ENCODE measurements at places on chromosomes 13 and 19.

- no peak for DNase-seq
Measured at GRCh38 chr19:56161534-56161933, 14.3 kb upstream of the GALP start.

- DNase-seq, result no peak
Measured at GRCh38 chr19:38534574-38534973, 83.2 kb downstream of the MAP4K1 start.

DNA sequence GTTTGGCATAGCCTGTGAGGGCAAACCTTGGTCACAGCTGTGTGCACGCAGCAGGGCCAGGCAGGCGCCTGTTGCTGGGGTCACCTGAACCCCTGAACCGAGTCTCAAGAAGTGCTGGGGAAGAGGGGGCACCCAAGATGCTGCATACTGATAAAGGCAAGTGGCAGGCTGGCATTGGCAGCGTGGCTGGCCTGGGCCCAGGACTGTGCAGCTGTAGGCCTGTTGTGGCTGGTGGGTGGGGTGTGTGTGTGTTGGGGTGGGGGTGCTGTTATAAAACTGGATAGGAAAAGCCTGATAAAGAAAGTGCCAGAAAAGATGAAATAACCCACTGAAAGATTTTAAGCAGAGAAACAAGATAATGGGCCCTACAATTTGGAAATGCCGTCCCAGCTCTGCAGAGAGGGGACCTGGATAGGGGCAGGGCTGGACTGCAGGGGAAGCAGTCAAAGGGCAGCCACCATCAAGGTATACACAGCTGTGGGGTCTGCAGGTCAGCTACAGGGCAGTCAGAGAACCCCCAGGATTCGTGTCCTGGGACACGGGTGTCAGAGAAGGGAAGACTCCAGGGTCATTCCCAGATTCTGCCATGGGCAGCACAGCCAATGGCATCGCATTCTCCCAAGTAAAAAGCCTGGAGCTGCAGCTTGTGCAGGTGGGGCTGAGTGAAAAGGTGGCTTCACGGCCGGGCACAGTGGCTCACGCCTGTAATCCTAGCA, 33.2 kb downstream of the CILP2 start:
- peak; percentile 75 for DNase-seq

DNA sequence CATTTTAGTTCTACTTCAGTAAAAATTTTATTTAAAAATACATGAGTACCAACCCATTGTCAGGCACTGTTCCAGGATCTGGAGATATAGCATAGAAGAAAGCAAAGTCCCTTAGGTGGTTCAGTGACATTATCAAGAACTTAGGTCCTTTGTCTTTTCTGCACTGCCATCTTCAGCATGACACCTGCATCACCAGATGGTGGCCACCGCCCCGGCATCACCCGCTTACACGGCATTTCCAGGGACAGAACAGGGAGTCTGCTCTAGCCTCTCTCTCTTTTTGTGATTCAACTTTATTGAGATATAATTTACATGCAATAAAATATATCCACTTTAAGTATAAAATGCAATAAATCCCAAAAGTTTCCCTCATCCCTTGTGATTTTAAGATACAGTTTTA, 23.5 kb downstream of the DYRK1B start:
- no peak for DNase-seq

GRCh38 chr13:41939398-41939797, 21.5 kb downstream of the VWA8 start:
- no peak for DNase-seq

DNA sequence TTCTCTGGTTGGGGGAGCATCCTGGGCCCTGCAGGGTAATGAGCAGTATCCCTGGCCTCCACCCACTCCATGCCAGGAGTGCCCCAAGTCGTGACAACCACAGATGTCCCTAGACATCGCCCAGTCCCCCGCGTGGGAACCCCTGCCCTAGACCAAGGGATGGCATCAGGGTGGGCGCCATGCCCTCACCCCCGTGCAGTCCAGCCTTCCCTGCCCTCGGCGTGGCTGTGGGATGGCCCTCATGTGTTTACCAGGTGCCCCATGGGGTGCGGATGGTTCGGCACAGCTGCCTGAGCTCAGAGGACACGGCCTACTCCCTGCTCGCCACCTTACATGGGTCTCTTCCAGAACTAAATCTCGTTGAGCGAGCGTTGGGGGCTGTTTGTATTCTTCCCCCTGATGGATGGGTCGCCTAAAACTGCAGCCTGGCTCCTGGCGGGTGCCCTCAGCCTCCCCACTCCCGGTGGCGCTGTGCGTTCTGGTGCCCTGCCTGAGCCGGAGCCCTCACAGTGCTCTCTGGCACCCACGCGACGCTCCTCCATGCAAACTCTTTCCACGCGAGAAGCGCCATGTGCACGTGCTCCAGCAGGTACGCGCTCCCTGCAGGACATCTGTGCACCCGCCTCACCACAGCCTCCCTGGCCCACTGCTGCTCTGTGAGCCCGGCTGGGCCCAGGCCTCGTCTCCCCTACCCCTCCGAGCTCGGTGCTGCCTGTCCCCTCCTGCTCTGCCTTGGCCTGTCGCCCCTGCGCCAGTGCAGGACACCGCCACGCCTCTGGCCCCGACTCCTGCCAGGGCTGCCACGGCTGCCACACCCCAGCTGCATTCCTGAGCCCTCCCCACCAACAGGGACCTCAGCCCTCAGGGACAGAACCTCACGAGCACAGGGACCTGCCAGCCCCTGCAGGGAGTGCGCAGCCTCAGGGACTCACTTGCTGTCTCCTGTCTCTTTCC, 145.0 kb downstream of the KDM4B start:
- DNase-seq, result no peak

- no peak for DNase-seq
Measured at GRCh38 chr19:4103080-4103433, 20.9 kb downstream of the MAP2K2 start.

- peak; percentile 72 for DNase-seq
Measured at GRCh38 chr19:44943801-44944249, 1.8 kb downstream of the APOC4 start.

- no peak for DNase-seq
Measured at GRCh38 chr19:38893341-38893771, 6.1 kb downstream of the SIRT2 start.

GRCh38 chr13:93377196-93377595, 150.6 kb downstream of the GPC6 start:
- no peak for DNase-seq

GRCh38 chr13:31038834-31039552, 106.5 kb downstream of the TEX26 start:
- no peak for DNase-seq

- no peak for DNase-seq
Measured at GRCh38 chr19:2271234-2272103, 10.5 kb downstream of the PEAK3 start.

- DNase-seq, result no peak
Measured at GRCh38 chr13:91721413-91721812, 323.0 kb downstream of the GPC5 start.

DNA sequence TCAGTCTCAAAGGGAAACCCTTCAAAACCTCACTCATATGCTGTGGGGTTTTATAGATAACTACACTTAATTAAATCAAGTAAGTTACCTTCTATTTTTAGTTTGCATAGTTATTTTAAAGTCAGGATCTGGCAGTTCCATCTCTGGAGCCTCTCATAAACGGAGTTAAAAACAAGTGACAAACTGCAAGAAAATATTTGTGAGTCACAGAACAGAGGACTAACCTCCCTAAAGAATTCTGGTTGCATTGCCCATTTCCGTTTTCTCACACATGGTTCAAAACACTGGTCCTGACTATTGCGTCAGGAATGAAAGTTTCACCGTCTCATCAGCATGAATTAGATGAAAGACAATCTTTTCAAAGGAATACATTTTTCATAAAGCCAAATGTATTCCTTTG, 10.6 kb downstream of the RXFP2 start:
- DNase-seq, result no peak

GRCh38 chr13:34153428-34154180, 335.7 kb downstream of the RFC3 start:
- no peak for DNase-seq

DNA sequence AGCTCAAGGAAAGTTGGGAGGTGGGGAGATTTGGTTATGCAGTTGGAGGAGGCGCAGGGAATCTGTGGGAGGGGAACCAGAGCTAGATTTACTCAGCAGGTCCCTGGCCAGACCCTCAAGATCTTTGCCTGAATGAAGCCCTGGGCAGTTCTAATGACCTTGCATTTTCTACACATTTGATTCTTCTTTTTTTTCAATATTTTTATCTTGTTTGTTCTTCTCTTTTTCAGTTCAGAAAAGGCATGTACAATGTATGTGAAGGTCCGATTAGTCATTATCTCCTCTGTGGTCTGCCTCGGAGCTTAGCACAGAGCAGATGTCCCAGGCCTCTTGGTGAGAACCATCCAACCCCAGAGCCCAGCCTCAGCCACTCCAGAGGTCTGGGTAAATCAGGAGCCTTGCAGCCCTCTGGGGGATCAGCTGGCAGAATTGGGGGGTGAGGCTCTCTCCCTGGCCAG, 24.2 kb downstream of the SERP2 start:
- peak; percentile 99 for DNase-seq

DNA sequence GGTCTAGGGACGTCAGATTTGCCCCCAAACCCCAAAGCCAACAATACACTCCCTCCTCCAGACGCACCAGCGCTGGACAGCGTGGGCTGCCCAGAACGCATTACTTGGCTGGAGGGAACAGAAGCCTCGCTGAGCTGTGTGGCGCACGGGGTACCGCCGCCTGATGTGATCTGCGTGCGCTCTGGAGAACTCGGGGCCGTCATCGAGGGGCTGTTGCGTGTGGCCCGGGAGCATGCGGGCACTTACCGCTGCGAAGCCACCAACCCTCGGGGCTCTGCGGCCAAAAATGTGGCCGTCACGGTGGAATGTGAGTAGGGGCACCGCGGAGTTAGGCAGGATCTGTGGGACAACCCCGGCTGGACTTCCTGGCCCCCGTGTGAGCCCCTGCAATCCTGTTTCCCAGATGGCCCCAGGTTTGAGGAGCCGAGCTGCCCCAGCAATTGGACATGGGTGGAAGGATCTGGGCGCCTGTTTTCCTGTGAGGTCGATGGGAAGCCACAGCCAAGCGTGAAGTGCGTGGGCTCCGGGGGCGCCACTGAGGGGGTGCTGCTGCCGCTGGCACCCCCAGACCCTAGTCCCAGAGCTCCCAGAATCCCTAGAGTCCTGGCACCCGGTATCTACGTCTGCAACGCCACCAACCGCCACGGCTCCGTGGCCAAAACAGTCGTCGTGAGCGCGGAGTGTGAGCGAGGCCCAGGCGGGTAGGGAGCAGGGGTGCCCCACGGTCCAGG, 4.0 kb downstream of the ICAM5 start:
- DNase-seq, result no peak

DNA sequence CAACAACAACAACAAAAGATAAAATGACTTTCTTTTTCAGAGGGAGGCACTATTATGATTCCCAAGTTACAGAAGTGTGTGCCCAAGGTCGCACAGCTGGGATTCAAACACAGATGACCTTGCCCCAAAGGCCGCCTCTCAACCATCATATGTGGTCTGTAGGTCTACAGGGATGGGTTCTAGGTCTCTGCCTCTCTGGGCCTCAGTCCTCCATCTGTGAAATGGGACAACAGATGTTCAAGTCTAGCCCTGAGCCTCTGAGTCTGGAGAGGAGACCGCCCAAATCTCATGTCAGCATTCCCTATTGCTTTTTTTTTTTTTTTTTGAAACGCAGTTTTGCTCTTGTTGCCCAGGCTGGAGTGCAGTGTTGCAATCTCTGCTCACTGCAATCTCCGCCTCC, 4.9 kb downstream of the NPAS1 start:
- DNase-seq, result no peak

DNA sequence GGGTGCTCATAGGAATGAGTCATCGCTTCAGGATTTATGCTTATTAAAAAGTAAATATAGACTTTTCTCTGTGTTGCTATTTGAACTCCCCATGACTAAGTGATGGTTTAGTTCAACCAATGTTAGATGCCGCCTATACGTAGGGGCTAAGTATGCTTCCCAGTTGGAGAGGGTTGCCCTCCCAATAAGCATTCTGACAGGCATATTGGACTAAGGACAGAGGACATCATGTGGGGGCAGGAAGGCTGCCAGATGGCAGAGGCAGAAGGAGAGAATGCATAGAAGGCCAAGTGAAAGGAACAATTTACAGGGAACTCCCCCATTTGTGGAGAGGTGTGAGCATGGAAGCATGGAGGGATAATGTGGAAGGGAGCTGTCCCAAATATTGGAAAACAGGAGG, 318.4 kb upstream of the OBI1 start:
- DNase-seq, result no peak

DNA sequence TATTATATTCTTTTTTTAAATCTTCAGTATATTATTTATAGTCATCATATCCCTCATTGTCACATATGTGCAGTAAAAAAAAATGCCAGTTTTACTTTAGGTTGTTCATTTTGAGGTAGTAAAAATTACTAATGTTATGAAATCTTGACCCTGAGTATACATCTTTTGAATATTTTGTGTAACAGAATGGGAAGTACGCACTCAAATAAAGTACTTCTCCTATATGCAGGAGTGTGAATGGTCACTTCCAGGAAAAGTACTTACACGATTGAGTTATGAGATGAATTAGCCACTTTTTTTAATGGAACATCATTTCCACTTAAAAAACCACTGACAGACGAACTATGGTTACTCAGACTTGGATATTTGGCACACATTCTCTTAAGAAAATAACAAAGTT, 58.5 kb downstream of the C13orf42 start:
- DNase-seq, result no peak

- DNase-seq, result no peak
Measured at GRCh38 chr13:76886005-76886291, 257 bp downstream of the KCTD12 start.

- no peak for DNase-seq
Measured at GRCh38 chr13:32282096-32282711, 33.0 kb downstream of the ZAR1L start.

- DNase-seq, result no peak
Measured at GRCh38 chr19:55912916-55913315, 19.2 kb downstream of the NLRP13 start.

DNA sequence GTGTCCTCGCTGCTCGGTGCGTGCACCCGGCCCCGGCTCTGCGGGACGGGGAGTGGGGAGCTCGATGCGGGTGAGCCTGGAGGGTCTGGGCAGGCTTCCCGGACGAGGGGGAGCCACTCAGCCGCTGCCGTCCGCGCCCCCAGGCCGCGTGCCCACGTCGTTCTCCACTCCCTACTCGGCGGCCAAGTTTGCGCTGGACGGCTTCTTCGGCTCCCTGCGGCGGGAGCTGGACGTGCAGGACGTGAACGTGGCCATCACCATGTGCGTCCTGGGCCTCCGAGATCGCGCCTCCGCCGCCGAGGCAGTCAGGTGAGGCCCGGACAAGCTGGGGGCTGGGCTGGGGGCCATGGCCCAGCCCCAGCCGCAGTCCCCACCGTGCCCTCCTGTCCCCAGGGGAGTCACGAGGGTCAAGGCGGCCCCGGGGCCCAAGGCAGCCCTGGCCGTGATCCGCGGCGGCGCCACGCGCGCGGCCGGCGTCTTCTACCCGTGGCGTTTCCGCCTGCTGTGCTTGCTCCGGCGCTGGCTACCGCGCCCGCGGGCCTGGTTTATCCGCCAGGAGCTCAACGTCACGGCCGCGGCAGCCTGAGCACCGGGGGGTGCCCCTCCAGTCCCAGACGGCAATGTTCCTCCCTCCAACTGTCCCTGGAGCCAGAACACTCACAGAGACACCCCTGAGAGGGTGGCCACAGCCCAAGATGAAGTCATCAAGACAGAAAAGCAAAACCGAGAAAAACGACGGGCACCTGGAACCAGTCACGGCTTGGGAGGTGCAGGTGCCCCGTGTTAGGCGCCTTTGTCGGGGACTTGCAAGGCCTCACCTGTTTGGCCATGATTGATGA, 2.5 kb upstream of the RPL36 start:
- no peak for DNase-seq
